Activated naive CD4-positive, alpha-beta T cell treated with anti-CD3 and anti-CD28 coated beads, Interleukin-2, amount 50 U/mL, for 72 hours (primary cell): ENCODE measurements at places on chromosomes 16 and 17. TPM values are rescaled to one million over a fixed set of nuclear protein-coding genes. Genes with fewer than 3 reads are reported as not detected.

- DNase-seq = no peak
Measured at GRCh38 chr17:45844695-45845375, at the start of gene SPPL2C. SPPL2C (plus strand) TSS chr17:45844881; CDS start chr17:45844907, 26 bp downstream.

DNA sequence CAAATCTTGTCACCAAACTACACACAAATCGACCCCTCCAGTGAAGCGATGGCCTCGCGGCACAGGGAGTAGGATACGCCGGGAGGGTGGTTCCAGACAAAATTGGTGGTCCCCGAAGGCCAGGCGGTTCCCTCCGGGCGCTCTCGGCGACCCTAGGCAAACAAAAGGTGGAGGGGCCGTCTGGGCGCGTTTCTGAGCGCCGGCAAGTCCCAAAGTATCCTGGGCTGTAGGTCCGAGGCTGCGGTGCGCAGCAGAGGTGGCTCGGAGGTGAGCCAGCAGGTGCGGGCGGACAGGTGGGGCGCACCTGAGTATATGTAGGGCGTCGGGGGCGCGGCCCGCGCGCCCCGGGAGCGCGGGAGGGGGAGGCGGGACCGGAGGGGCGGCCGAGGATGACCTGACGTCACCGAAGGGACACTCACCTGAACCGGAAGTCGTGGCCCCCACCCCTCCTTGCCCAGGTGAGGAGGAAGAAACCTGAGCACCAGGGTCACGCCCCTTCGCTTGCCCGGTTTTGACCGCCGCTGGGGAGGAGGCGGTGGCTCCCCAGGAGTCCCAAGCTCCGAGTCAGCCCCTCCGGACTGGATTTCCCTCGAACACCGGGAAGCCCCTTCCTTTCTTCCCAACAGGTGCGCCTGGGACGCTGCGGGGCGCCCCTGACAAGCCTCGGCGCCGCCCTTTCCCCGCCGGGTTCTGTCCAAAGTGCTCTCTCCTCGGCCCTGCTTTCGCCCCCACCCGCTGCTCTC lies at the start of gene CLDN7:
TSS of gene CLDN7 (minus strand) at position 287 of the 743 bp plus-strand sequence. CDS start 435 bp downstream, outside the sequence.
- DNase-seq = no peak

DNA sequence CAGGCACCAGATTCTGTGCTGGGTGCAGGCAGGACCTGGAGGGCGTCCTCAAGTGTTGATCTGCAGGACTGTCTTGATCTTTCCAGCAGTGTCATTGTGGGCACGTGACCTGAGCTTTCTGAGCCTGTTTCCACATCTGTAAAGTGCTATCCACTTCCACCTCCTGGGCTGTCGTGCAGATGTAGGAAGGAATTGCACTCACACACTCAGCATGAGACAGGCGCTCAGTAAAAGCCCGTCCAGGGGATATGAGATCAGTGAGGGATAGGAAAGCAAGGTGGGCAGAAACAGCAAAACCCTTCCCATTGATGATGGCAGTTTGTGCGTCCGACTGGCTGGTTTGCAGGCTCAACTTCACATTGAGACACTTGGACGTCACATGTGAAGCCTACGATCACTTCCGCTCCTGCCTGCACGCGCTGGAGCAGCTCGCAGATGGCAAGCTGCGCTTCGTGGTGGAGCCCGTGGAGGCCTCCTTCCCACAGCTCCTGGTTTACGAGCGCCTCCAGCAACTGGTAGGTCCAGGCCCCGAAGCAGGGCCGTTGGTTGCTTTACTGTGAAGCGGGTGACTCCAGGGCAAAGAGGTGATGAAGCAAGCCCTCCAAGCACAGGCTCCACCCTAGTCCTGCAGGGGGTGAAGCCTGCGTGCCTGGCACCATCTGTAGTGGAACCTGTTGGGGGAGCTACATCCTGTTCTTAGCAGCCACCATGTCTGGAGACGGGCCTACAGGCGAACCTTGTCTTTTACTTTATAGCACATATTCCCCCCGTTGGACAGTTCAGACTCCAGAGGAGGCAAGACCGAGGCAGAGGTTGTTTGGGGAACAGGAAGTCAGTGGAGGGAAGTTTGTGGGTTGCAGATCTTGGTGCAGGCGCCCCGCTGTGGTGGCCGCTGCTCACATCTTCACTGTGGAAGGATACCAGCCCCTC lies 23.0 kb downstream of the METTL22 start:
- DNase-seq = no peak

DNA sequence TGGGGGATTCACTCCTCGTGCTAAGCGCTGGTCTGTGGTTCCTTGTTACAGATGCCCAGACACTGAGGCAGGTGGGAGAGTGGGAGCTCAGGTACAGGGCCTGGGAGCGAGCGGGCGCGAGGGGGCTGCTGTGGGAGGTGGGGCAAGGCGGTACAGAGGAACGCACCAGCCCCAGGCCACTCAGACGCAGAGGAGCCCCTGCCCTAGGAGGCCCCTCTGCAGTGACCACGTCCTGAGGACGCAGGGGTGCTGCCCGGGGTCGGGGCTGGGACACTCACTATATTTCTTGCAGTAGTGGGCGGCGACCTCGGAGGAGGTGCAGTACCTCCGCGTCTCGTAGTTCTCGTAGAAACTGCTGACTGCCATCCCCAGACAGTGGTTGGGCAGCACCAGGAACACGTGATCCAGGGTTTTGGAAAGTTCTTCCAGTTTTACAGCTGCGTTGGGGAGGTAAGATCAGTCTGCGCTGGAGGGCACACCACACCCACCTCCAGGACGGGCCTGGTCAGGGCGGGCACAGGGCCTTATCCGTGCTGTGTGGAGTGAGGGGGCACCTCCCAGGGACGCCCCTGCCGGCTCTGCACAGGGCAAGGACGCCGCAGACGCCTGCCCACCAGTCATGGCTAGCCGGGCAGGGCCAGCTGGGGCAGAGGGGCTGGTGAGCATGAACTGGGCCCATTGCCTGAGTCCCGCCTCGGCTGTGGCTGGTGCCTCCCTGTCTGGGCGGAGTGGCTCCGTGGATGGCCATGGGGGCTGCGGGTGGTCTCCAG lies 16.3 kb upstream of the RNPS1 start:
- no peak for DNase-seq

GRCh38 chr17:7137171-7137943 lies 22.7 kb upstream of the ASGR2 start:
- no peak for DNase-seq

GRCh38 chr16:16175296-16175695 lies 48.0 kb downstream of the ABCC6 start:
- no peak for DNase-seq

- no peak for DNase-seq
Measured at GRCh38 chr17:4357030-4357628, 9.3 kb downstream of the UBE2G1 start.

DNA sequence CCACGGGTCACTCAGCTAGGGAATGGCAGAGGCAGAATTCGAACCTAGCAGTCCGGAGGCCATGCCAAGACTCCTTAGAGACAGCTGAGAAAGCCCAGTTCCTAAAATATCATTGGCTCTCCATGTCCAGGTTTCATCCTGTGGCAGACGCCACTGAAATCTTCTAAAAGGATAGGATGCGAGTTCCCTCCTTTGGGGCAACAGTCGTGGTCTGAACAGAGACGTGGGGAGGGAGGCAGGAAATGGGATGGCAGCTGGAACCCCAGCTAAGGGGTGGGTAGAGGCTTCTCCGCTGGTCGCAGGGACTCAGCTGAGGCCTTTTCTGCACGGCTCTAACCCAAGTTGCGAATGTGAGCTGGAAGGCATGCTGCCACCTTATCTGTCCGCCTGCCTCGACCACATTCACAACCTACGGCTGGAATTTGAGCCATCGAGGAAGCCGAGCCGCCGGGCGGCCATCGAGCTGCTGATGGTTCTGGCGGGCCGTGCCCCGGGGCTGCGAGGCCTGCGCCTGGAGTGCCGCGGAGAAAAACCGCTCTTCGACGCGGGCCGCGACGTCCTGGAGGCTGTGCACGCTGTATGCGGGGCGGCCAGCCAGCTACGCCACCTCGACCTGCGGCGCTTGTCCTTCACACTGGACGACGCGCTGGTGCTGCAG lies 1.9 kb upstream of the HSF4 start:
- DNase-seq = no peak

GRCh38 chr17:81348097-81349055 lies 46.9 kb upstream of the BAHCC1 start:
- no peak for DNase-seq

Gene TNK1
- 5.3 TPM for total RNA-seq

Gene KRTAP9-4
- total RNA-seq = not detected
